ENCODE measurements at places on chromosomes 6 and 20.

- no peak for DNase-seq
These were observed 108.5 kb downstream of the MMS22L start for GRCh38 chr6:97174471-97174870.

DNA sequence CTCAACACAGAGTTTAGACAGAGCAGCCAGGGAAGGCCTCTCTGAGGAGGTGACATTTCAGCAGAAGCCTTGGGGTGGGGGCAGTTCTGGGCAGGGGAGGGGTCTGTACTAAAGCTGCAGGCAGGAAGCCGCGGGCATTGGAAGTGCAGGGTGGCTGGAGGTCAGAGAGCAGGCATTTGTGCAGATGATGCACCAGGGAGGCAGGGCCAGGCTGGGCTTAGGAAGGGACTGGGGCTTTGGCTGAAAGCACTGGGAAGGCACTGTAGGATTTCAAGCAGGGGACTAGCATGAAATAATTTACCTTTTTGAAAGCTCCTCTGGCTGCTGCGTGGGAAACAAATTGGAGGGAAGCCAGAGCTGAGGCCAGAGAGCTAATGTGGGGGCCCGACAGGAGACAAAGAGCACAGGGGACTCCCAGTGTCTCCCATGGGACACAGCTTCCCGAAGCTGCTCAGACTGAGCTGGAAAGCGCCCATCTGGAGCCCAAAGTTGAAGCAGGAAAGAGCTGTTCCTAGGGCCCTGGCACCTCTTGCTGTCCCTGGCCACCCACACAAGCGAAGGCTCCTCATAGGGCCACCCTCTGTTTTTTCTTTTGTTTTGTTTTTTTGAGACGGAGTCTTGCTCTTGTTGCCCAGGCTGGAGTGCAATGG is 19.3 kb downstream of the ADA start:
- no peak for DNase-seq

- peak; percentile 86 for DNase-seq
These were observed at the start of gene MICA for GRCh38 chr6:31403283-31404060. MICA (plus strand) TSS chr6:31403595; CDS start chr6:31403633, 38 bp downstream.

DNA sequence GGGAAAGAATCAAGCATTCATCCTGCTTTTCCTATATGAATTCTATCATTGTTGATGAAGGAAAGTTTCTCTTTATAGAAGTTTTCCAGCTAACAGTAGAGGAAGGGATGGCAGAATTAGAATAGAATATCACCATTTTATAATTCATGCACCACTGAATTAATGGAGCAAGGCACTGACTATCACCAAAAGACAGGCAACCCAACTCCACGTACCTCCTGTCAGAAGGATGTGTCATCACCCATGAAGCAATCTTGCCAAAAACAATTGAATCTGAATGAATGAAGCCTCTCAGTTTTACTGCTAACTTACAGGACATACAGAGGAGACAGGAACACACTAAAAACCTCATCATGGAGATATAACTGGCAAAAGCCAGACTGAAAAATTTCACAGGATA is 122.4 kb downstream of the NFATC2 start:
- DNase-seq = no peak

- DNase-seq = no peak
These were observed 300.4 kb downstream of the TAF4 start for GRCh38 chr20:61765081-61765870.

DNA sequence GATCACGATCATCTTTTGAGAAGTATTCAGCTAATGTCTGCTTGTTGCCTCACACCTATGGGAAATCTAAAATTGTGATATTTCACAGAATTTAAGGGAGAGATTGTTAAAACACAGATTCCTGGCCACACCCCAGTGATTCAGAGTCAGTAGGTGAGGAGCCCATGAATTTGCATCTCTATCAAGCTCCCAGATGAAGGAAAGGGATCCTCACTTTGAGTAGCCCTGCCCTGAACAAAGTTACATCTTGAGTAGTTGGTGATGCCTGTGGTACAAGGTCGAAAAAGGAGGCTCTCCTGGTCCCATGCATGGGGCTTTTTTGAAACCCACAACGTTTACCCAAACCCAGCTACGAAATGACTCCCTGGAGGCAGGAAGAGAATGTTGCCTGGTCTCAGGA is 79.5 kb downstream of the PAK5 start:
- DNase-seq = no peak

- no peak for DNase-seq
These were observed 87.0 kb downstream of the DHX35 start for GRCh38 chr20:39049148-39049547.

GRCh38 chr6:137717074-137718073 is 149.7 kb upstream of the TNFAIP3 start:
- no peak for DNase-seq
